ENCODE measurements at places on chromosomes 6 and 20.

DNA sequence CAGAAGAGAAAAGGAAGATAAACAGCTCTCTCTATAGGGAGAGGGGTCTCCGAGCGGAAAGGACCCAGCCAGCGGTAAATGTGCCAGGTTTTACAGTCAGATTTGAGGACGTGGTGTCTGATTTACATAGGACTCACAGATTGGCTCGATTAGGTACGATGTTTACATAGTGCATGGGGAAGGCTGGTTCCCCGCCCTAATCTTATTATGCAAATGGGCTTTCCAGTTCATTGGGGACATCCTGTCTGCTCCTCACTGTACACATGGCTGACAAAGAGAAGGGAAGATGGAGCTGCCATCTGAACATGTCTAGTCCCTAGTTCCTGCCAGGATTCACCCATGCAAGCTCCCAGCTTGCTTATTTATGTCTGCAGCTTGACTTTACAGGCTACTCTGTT, 119.9 kb downstream of the RNF144B start:
- DNase-seq = no peak

DNA sequence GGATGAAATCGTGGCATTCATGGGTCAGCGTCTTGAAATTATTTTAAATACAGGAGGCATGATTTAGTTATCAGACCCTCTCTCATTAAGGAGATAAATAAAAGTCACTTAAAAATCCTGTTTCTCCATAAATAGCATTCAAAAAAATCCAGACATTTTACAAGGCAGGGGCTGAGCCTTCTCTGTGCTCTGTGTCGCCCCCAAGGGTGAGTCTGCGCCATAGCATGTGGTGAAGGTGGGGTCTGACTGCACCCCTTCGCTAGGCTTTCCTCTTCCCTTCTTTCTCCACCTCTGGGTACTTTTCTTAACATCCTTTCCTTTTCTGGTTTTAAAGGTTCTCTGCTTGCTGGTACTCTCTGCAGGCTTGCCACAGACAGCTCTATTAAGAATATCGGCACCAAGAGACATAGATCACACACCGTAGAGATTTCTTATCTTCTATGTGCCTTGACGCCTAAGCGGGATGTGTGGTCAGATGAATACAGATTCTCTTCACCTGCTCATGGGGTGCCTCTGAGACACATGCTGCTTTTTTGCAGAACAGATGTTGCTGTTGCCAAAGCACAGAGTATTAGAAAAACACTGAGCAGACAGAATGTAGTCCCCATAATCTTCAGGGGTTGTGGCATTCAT, 20.1 kb upstream of the FAM209A start:
- DNase-seq = no peak

GRCh38 chr6:43204271-43205105, 22.5 kb downstream of the CUL9 start:
- no peak for DNase-seq

DNA sequence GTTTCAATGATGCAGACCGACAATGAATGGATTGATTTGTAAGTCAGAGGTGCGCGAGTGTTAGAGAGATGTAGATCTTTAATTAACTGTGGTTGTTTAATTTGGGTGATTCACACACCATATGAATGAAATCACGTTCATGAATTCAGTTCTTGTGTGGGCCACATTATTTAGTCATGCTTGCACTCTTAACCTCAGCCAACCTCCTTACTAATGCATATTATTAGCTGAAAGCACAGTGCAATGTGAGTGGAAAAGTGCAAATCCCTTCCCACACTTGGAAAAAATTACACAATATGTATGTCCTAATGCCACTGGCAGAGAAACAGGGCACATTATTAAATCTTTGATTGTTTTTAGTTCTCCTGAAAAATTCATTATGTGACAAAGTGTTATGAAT, 512.5 kb downstream of the BCKDHB start:
- DNase-seq = no peak

- no peak for DNase-seq
These were observed 201.4 kb downstream of the PTPRT start for GRCh38 chr20:42988319-42988718.

GRCh38 chr6:87151781-87152525, 3.4 kb upstream of the ZNF292 start:
- peak; percentile 92 for DNase-seq

- no peak for DNase-seq
These were observed at the start of gene SMOC2 for GRCh38 chr6:168440520-168441433. Gene SMOC2 (plus strand): TSS chr6:168441184. CDS start chr6:168441371, 187 bp downstream.

GRCh38 chr6:109718991-109719390, 27.9 kb downstream of the FIG4 start:
- DNase-seq = no peak

DNA sequence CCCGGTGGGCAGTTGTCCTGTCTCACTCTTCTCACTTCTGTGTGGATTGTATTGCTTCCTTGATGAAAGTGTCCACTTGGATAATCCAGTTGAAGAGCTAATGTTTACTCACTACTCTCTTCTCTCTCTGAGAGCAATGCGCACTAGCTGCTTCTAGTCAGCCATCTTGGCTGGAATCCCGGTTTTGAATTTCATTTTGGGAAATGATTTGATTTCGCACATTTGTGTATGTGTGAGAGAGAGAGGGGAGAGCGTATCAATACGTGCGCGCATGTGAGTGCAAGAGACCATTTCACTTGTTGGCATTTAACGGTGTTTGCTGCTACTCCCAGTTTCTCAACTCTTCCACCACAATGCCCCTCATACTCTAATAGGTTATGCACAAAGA, 67.8 kb downstream of the KLHL32 start:
- DNase-seq = no peak

DNA sequence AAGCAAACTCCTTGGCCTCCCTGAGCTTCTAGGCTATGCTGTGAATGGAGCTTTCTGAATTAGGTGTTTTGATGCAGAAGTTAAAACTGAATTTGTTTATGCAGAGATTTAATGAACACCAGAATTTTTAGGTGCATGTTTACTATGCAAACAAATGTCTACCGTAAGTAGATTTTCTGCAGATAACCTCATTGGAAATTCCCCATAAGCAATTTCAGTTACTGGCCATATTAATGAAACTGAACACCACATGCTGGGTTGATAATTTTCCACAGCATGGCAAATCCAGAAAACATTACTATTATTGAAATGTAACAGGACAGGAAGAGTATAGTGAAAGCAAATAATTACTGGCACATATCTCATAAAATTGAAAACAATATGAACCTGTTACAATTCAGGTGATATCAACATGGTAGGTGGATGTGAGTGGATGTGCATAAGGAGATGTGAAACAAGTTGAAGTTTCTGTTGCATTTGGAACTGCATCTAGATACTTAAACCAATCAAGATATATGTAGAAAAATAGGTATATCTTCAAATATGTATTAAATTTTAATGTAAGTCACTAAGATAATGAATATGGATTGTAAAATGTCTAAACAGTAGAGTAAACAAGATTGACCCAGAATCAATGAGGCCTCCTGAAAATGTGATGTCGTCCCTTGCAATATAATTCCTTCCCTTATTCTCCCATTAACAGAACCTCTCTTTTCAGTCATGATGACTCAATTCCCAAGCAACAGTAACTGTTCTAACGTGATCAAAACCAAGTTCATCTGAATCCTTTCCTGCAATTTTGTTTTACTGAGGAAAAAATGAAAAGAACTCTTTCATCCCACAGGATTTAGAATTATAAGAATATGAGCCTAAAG, 11.0 kb downstream of the PTCHD4 start:
- DNase-seq = no peak

DNA sequence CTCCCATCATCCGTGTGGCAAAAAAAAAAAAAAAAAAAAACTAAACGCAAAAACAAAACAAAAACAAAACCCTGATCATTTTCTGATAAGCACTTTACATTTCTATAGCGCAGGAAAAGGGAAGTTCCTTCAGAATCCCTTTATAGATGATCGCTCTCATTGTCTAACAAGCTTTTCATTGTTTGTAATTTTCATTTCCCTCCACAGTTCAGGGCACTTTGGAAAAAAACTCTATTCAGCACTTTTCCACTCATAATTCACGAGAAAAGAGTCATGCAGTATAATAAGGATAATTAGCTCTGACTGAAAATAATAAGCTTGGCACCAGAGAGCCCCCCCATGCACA, 89.4 kb upstream of the ATXN1 start:
- DNase-seq = no peak

- DNase-seq = no peak
These were observed 233.6 kb downstream of the PLCB1 start for GRCh38 chr20:8365634-8366033.

DNA sequence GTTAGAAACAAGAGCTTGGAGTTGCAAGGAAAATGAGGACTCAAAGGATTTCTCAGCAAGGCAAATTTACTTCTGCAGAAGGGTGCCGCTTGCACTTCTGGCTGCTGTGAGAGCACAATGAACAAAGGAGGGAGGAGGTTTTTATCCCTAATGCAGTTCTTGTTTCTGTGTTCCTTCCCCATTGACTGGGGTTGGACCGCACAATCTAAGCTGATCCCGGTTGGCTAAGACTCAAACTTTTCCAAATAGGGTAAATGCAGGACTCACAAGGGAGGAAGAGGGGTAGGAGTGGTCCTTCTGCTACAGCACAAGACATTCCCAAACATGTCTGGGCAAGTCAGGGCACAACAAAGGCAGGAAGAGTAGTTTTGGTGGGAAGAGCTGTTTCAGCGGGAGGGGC, 249.6 kb upstream of the MOCS1 start:
- DNase-seq = no peak

DNA sequence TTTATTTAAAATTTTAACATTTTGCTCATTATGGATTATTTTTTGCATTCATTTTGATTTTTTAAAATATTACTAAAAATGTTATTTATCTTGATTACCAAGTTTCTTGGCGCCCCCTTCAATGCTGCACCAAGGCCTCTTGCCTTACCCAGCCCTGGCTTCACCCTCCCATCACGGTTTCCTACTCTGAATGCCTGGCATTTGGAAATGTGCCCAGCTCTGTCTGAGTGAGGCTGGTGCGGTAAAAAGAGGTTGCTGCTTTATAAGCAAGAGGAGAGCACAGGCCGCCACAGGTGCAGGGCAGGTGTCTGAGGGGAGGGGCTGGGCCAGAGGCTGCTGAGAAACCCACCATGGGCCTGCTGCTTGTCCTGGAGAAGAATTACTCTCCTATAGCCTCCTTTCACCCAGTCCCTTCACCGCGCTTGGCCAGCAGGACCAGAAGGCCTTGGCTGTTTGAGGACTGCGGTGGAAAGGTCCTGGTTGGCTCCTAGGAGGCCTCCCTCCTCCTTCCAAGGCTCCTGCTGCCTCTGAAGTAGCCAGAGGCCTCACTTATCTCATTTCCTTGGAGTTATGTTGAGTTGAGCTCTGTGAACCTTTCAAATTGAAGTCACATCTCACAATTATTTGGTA, 62.6 kb downstream of the BANF2 start:
- no peak for DNase-seq

GRCh38 chr6:106913676-106914280, 60.8 kb downstream of the CD24 start:
- no peak for DNase-seq

DNA sequence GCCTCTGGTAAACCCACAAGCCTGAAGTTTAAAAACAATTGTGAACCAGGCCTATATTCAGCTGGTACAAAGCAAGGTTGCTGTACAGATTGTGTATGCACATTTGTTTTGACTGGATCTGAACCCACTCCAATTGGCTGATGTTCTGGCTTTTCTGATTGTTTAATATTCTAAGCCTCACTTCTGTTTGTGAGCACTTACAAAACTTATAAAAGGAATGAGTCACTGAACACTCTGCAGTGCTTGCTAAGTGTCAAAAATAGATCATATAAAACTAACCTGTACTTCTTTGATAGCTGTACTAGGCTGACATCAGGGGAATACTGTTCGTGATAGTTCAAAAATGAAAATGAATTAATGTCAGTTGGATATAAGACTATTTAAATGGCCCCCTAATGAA, 12.1 kb downstream of the COL21A1 start:
- DNase-seq = no peak

DNA sequence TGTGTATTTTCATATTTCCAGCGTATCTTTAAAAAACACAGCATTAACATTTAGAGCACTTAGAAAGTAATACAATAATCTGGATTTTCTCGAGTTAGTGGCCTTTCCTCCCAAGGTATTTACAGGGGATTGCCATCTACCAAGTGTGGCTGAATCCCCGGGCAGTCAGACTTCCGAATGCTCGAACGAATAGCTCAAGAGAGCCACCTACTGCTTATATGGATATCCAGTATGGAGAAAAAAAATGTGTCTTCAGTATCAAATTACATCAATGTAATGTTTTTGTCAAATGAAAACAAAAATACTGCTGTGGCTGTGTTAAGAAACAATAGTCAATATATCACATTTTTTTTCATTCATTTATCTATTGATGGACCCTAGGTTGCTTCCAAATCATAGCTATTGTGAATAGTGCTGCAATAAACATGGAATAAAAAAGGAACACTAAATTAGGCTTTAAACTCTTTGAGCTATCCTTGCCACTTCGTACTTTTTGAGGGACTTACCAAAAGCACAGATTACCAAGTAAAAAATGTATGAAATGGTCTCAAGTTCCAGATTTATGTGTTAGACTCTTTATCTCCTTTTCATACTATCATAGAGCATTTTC, 654.5 kb upstream of the PTCHD4 start:
- DNase-seq = peak; percentile 81

DNA sequence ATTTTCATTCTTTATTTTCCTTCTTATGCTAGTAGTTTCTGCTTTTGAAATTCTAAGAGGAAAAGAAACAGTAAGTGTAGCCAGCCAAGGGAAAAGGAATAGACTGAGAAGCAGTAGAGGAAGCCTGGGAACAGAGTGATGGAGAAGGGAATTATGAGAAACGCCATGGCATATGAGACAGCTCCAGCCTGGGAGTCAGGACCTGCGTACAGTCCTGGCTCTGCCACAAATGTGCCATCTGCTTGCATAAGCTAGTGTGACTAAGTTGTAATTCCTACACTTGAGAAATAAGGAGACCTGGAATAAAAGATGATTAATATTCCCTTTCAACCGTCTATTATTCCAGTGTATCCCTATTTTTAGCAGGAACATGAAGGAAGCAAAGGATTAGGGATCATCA, 47.5 kb downstream of the OSTM1 start:
- no peak for DNase-seq

- no peak for DNase-seq
These were observed 448.9 kb upstream of the MANEA start for GRCh38 chr6:95128439-95128838.

GRCh38 chr6:134056046-134056445, 3.6 kb upstream of the SLC2A12 start:
- no peak for DNase-seq

DNA sequence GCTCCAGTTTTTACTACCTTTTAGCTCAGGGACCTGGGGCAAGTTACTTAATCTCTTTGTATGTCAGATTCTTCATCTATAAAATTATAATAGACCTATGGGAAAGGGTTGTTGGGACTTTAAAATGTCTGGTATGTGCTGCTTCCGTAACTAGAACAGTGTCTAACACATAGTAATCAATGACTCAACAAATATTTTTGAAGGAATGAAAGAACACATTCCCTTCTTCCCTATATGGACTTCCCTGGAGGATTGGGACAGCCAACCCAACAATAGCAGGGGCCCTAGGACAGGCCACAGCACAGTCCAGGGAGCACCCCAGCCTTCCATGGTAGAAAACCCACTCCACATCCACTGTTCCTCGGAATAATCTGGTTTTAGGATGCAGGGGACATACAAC, 50.7 kb upstream of the TPD52L1 start:
- no peak for DNase-seq
